Activated naive CD4-positive, alpha-beta T cell treated with Interleukin-2 at 50 U/mL for 16 hours (primary cell): ENCODE measurements at places on chromosomes 1 and 21.

GRCh38 chr1:235502601-235503402, 1.4 kb downstream of the B3GALNT2 start:
- no peak for DNase-seq

GRCh38 chr1:154352581-154353459, 27.5 kb downstream of the ATP8B2 start:
- peak; percentile 51 for DNase-seq

- DNase-seq = no peak
Measured at GRCh38 chr1:233491953-233492620, 121.8 kb upstream of the KCNK1 start.

DNA sequence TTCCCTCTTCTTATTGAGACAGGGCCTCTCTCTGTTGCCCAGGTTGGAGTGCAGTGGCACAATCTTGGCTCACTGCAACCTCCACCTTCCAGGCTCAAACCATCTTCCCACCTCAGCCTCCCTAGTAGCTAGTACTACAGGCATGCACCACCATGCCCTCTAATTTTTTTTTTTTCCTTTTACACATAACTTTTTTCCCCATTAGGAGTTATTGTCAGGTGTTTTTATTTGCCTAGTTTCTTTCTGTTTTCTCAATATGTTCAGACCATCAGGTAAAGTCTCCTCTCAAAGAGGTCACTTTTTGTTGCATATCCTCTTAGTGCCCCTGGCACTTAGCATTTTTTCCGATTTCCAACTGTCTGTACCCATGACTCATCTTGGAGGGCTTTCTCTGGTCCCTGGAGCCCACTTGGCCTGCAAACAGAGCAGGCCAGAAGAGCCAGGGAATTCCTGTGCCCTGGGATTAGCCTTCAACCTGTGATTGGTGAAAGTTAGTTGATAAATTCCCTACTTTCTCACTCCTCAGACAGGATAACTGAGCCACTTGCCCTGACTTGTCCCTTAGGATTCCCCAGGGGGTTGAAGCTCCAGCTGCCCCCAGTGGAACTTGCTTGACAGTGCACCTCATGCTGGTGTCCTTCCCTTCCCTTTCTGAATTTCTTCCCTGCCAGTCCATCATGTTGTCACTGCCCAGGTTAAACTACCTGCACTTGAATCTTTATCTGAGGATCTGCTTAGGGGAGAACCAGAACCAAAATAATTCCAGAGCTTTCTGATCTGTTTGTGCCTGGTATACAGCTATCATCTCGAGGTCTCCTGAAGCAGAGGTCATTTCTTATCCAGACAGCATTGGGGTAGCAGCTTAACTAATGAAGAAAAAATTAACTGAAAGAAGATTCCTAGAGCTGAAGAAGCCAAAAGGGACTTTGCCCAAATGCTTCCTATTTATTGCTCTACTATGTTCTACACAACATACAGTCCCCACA, 2.4 kb downstream of the NTPCR start:
- peak; percentile 28 for DNase-seq

DNA sequence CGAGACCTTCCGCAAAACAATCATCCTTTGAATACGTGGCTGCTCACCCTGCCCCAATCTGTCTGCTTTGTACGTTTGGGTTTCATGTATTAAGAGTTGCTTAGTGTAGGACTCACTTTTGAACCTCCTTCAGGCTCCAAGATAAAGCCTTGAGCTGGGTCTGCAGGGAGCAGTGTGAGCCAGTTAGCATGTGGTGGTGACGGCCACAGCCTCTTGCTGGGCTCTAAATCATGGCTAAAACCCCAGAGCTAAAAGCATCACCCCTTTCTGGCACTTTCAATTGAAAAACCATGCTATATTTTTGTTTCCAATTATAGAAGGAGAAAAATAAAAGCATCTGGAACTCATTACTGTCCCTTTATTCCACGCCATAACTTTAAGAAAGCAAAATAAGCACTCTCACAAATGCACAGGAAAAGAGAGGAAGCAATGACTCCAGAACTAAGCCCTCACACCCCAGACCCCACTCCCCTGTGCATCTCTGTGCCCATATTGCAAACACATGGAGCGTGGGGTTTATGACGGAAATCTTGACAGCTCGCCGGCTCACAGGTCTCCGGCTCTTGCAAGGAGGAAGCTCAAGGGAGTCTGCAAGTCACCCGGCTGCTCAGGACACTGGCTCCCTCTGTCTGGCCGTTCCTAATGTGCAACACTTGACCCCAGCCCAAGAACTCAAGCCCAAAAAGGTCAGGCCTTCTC, 135.5 kb downstream of the MIS18A start:
- no peak for DNase-seq
